ENCODE measurements at places on chromosomes 3 and 15. TPM values are rescaled to one million over a fixed set of nuclear protein-coding genes. Genes with fewer than 3 reads are reported as not detected.
A peak's percentile ranks its signal among the peaks of the same experiment; 100 is the strongest.

- peak within 1 kb of the TSS; percentile 96 for H3K27ac ChIP-seq
- no peaks in the 10 kb centered on the region for H3K36me3 ChIP-seq
- H3K4me3 ChIP-seq = peak within 1 kb of the TSS; percentile 78
- H3K27me3 ChIP-seq = no peaks in the 10 kb centered on the region
- peak; percentile 92 for DNase-seq
Observed at GRCh38 chr15:77420610-77421369, at the start of gene HMG20A. Gene HMG20A, plus strand, starts transcription at chr15:77420888. Its CDS starts 37,520 bp downstream, at chr15:77458408.

GRCh38 chr3:127167315-127168043 is 25.5 kb upstream of the PRR23E start:
- H3K27ac ChIP-seq = no peak overlapping the region
- no peak overlapping the region for H3K4me3 ChIP-seq
- DNase-seq = peak; percentile 54
- no peaks in the 10 kb centered on the region for H3K4me1 ChIP-seq

GRCh38 chr3:197912741-197913476 is 37.1 kb upstream of the RPL35A start:
- no peaks in the 10 kb centered on the region for H3K4me1 ChIP-seq
- DNase-seq = no peak
- no peaks in the 10 kb centered on the region for H3K36me3 ChIP-seq
- no peaks in the 10 kb centered on the region for H3K27me3 ChIP-seq
- peak overlapping the region; percentile 1 for H3K4me3 ChIP-seq
- H3K27ac ChIP-seq = no peak overlapping the region

GRCh38 chr15:66742286-66742685 is 40.2 kb downstream of the SMAD6 start:
- no peak overlapping the region for H3K27ac ChIP-seq
- no peak overlapping the region for H3K4me3 ChIP-seq
- no peak for DNase-seq
- no peaks in the 10 kb centered on the region for H3K36me3 ChIP-seq
- no peaks in the 10 kb centered on the region for H3K27me3 ChIP-seq

DNA sequence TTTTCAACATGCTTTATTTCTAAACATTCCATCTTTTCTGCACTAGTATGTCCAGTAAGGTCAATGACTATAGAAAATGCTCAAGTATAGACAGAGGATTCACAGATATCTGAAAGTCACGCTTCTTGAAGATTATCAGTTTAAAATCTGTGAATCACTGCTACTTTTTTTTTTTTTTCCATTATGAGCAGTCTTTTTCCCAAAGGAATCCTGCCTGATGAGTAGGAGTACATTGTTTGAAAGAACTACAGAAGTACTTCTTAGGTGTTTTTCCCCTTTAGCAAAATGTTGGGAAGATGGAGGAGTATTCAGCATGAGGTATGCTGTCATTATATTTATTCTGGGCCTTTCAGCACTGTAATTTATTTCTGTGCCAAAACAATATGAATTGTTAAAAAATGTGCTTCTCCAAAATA is 266.2 kb downstream of the NLGN1 start:
- no peaks in the 10 kb centered on the region for H3K36me3 ChIP-seq
- H3K27ac ChIP-seq = no peak overlapping the region
- DNase-seq = no peak
- no peaks in the 10 kb centered on the region for H3K27me3 ChIP-seq
- no peaks in the 10 kb centered on the region for H3K4me1 ChIP-seq

DNA sequence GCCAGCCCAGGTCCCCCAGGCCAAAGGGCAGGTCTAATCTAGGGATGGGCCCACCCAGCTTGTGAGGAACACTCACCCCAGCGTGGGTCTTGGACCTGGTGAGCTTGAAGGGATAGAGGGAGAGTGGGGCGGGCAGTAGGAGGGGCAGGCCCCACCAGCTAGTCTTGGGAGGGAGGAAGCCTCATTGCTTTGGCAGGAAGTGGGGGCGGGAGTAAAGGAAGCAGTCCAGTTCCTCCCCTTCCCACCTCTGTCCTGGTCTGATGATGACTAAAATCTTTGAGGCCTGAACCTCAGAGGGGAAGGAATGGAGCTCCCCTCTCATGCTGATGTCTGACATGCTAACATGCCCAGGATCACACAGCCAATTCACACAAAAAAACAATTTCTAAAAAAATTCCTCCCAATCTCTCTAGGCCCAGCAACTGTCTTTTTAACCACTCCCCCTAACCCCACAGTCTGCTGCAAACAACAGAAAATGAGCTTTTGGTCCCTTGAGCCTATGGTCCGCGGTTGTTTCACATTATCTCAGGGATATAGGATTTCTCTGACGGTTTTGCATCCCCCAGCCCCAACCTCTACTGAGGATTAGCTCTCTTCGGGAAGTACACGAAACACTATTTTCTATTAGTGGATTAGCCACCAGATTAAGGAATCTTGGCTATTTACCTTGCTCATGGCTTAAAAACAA is 30.7 kb upstream of the DUSP7 start:
- no peak for DNase-seq
- no peaks in the 10 kb centered on the region for H3K27me3 ChIP-seq

GRCh38 chr3:133136114-133137041 is 98.2 kb downstream of the TMEM108 start:
- H3K4me1 ChIP-seq = no peaks in the 10 kb centered on the region
- H3K27ac ChIP-seq = no peak overlapping the region
- H3K27me3 ChIP-seq = no peaks in the 10 kb centered on the region
- no peaks in the 10 kb centered on the region for H3K36me3 ChIP-seq
- no peak overlapping the region for H3K4me3 ChIP-seq
- DNase-seq = no peak

DNA sequence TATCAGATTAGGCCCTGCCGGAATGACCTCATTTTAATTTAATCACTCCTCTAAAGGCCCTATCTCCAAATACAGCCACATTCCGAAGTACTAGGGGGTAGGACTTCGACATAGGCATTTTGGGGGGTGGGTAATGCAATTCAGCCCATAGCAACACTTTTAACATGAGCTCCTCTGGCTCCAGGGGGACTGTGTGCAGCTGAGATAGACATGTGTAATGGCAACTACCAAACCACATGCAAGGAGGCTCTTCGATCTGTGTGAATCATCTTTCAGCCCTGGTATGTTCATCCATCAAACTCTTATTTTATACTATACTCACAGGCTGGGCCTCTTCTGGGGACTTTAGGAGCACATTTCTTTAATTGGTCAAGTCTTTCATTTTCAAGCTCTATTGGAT is 57.4 kb upstream of the PPARG start:
- no peaks in the 10 kb centered on the region for H3K27me3 ChIP-seq
- no peak overlapping the region for H3K27ac ChIP-seq
- no peak overlapping the region for H3K4me3 ChIP-seq

GRCh38 chr3:171799501-171799900 is 10.8 kb downstream of the PLD1 start:
- no peak for DNase-seq
- H3K27me3 ChIP-seq = no peaks in the 10 kb centered on the region
- H3K36me3 ChIP-seq = no peaks in the 10 kb centered on the region
- H3K4me3 ChIP-seq = no peak overlapping the region
- H3K27ac ChIP-seq = no peak overlapping the region
- peaks cover 57% of the 10 kb centered on the region for H3K4me1 ChIP-seq

- H3K4me1 ChIP-seq = no peaks in the 10 kb centered on the region
- H3K27ac ChIP-seq = no peak overlapping the region
- H3K27me3 ChIP-seq = no peaks in the 10 kb centered on the region
- no peaks in the 10 kb centered on the region for H3K36me3 ChIP-seq
Observed at GRCh38 chr3:22141769-22142168, 390.8 kb upstream of the ZNF385D start.

DNA sequence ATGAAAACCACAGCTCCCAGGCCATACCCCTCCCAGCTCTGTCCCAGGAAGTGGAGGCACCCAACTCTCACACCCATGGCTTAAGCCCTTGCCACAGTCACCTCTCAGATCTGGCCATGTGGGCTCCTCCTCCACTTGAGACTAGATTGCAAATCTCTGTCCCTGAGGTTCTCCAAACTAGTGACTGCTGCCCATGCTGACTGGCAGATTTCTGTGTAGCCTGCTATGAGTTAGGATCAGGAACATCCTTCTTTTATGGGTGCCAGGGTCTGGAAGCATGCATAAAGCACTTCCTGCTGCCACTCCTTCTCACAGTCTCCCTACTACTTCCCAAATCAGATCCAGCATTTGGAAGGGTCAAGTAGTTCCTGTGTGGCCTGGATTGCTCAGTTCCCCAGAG is 59.6 kb upstream of the GOLIM4 start:
- H3K27me3 ChIP-seq = no peaks in the 10 kb centered on the region
- DNase-seq = no peak
- no peaks in the 10 kb centered on the region for H3K36me3 ChIP-seq
- H3K4me3 ChIP-seq = no peak overlapping the region
- H3K4me1 ChIP-seq = no peaks in the 10 kb centered on the region

GRCh38 chr15:39884351-39884750 is 35.7 kb downstream of the GPR176 start:
- H3K27me3 ChIP-seq = no peaks in the 10 kb centered on the region
- H3K4me1 ChIP-seq = no peaks in the 10 kb centered on the region
- no peak overlapping the region for H3K4me3 ChIP-seq
- no peaks in the 10 kb centered on the region for H3K36me3 ChIP-seq
- no peak for DNase-seq

DNA sequence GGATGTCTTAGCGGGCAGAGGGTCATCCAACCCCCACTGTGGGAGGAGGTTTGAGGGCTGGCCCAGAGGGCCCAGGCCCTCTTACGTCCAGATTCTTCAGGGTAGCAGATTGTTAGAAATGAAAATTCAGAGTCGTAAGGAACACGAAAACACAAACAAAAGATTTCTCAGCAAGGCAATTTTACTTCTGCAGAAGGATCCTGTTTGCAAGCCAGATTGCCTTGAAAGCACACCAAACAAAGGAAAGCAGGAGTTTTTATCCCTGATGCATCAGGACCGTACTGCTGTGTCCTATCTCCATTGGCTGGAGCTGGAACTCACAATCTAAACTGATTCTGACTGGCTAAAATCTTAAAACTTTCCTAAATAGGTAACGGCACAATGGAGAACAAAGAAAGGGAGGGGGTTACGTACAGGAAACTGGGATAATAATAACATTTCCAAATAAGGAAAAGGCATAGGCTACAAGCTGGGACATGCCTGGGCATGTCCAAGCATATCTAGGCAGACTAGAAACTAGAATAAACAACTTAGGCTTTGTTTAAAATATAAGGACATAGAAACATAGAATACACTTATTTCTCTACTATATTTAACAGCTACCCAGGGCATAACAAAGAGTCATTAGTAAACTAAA is 97.3 kb upstream of the C2CD4B start:
- H3K27ac ChIP-seq = no peak overlapping the region
- H3K4me1 ChIP-seq = no peaks in the 10 kb centered on the region
- DNase-seq = no peak
- no peaks in the 10 kb centered on the region for H3K36me3 ChIP-seq
- H3K27me3 ChIP-seq = no peaks in the 10 kb centered on the region

DNA sequence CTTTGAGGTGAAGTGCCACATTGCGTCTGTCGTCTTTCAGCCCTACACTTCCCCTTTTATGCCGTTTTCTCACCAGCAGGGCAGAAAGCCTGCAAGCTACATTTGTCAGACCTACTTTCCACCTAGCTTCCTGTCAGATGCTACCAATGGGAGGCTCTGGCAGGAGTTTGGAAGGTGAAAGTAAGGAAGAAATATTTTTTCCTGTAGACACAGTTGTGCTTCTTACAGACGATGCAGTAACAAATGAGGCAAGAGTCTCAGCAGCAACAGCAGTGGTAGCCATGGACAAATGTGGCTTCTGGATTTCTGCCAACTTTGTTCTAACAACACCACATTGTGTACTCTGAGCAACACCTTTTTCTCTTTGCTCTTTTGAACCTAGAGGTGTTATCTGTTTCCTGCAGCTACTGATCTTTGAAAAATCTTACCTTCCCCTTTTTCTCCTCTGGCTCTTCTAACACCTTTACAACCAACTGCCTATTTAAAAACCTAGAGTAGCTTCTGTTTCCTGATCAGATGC is 70.6 kb upstream of the STT3B start:
- H3K27ac ChIP-seq = no peak overlapping the region
- H3K27me3 ChIP-seq = no peaks in the 10 kb centered on the region
- peaks cover 8% of the 10 kb centered on the region for H3K4me1 ChIP-seq
- H3K36me3 ChIP-seq = no peaks in the 10 kb centered on the region
- no peak overlapping the region for H3K4me3 ChIP-seq
- DNase-seq = no peak

DNA sequence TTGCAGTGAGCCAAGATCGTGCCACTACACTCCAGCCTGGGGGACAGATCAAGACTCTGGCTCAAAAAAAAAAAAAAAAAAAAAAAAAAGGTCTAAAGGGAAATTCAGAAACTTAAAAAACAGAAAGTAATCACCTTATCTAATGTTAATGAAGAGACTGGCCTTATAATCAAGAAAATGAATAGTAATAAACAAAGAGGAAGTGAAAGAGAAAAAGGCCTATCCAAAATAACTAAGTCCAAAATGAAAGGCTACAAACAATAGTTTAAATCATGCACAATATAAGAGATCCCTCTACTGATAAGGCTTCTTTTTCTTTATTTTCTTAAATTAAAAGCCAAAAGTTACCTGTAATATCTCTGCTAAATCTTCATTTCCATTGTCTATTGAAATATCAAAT is 37.1 kb upstream of the HDC start:
- no peak overlapping the region for H3K27ac ChIP-seq
- no peak overlapping the region for H3K4me3 ChIP-seq
- peaks cover 10% of the 10 kb centered on the region for H3K36me3 ChIP-seq
- no peaks in the 10 kb centered on the region for H3K4me1 ChIP-seq

GRCh38 chr3:10706740-10707399 is 109.2 kb upstream of the SLC6A11 start:
- H3K27ac ChIP-seq = no peak overlapping the region
- no peak for DNase-seq
- H3K36me3 ChIP-seq = no peaks in the 10 kb centered on the region
- H3K4me3 ChIP-seq = peak overlapping the region; percentile 35
- peaks cover 10% of the 10 kb centered on the region for H3K4me1 ChIP-seq
- peaks cover 3% of the 10 kb centered on the region for H3K27me3 ChIP-seq

DNA sequence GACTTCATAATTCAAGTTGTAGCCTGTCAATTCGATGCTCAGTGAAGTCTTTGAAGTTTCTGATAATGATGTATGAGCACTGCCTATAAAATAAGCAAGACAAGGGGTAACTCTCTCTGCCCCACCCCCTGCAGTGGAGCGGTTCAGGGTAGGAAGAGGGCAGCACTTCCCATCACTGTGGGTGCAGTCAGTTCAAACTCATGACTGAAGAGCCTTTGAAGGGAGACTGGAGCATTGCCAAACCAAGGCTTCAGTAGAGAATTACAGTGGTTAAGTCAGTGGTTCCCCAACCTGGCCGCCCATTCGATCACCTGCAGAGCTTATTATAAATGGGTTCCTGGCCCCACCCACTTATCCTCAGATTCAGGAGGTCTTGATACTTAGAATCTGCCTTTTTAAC is 190.6 kb downstream of the SHQ1 start:
- no peaks in the 10 kb centered on the region for H3K36me3 ChIP-seq
- no peak overlapping the region for H3K4me3 ChIP-seq
- peaks cover 26% of the 10 kb centered on the region for H3K4me1 ChIP-seq

- no peaks in the 10 kb centered on the region for H3K27me3 ChIP-seq
- H3K4me1 ChIP-seq = no peaks in the 10 kb centered on the region
- no peak overlapping the region for H3K27ac ChIP-seq
Observed at GRCh38 chr3:125316949-125317348, 58.2 kb downstream of the ZNF148 start.

Gene CFAP100
- total RNA-seq = not detected

Gene SGO1
- 10.8 TPM for total RNA-seq

Gene LYZL4
- total RNA-seq = not detected

Gene GOLGA6A
- 0.25 TPM for total RNA-seq

Gene SCN5A
- total RNA-seq = 9.3 TPM

Gene CISH
- 21.9 TPM for total RNA-seq

Gene ST6GAL1
- total RNA-seq = 37.8 TPM

Gene USP4
- total RNA-seq = 45.2 TPM

Gene MYL3
- total RNA-seq = not detected

Data from vagina (tissue), 2 donors.